NCI-H2029 treated with DMSO at 0.1 percent for 48 hours (cell line): ENCODE measurements at places on chromosomes 5 and 9.

DNA sequence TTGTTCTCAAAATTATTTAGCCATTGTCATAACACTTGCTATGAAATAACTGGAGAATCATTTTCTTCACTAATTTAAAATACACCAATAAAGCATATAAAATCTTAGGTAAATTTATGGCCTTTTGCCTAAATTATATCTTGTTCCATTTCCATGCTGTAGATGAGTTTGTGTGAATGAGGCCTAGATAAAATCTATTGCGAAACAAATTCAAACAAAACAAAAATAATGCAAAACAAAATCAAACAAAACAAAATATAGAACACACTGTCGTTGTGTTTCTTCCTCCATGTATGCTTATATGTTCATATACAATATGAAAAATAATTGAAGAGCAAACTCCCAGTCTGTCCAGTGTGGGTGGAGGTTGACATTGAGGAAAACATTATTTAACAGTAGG, 1020.7 kb downstream of the PTPRD start:
- DNase-seq = no peak

DNA sequence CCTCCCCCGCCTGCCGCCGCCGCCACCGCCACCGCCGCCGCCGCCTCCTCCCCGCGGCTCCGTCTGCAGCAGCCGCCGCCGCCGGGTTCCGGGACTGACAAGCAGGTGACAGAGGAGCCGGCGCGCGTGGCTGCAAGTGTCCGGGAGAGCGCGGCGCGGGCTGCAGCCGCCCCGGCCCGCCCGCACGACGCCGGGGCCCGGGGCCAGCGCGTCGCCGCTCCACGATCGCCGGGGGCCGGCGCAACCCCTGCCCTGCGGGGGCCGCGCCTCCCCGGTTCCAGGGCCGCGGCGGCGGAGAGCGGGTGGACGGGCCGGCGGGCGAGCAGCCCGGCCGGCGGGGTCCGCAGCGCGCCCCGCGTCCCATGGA, 343 bp downstream of the LMX1B start:
- DNase-seq = no peak

DNA sequence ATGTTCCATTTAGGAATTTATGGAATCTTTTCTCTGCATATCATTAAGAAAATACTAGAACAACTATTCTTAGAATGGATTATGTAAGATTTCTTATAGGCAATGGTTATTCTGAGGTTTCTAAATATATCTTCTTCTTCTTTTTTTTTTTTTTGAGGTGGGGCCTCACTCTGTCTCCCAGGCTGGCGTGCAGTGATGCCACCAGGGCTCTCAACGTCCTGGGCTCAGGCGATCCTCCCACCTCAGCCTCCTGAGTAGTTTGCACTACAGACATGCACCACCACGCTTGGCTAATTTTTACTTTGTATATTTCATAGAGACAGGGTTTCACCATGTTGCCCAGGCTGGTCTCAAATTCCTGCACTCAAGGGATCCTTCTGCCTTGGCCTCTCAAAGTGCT, 137.2 kb downstream of the SREK1 start:
- no peak for DNase-seq

DNA sequence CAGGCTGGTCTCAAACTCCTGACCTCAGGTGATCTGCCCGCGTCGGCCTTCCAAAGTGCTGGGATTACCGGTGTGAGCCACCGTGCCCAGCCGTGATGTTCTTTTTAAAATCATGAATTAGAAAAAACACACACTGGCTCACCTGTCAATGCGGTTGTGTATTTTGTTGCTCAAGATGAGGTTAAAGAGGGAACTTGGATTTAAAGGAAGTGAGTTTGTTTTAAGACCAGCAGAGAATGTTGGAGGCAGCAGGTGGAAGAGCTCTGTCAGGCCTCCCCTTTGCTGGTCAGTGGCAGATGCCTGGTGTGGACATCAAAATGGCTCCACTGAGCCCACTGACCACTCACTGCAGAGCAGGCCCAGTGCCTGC, 38.9 kb downstream of the WNK2 start:
- no peak for DNase-seq

DNA sequence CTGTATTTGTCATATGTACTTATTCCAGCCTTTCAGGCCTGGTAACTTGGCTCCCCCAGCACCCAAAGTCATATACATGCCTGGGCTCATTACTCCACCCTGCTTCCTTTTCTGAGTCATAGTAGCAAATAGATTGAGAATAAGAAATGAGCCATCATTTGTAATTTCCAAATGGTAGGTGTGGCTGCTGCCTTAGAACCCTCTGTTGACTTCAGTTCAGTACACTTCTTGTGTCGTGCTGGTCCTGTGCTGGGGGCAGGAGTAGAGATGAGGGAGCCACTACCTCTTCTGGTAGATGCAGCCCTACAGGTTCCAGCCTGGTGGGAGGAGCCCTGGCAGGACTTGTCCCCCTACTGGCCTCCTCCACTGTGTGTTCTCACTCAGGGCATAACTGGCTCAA, 11.1 kb downstream of the GM2A start:
- DNase-seq = no peak

DNA sequence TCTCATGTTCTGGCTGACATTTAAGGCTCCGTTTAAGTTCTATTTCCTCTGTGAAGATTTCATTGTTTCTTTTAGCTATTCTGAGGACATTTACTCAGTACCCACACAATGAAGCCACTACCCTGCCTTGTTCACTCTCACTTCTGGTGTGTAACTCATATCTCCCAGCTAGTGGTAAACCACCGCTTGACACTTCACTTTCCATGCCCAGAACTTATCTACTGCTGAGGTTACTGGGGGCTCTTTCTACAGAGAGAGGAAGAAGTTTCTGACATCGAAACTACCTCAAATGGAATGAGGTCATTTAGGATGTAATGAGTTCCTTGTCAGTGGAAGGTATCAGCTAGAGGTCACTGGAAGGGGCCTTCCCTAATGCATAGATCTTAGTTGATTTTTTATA, 501.5 kb downstream of the DMAC1 start:
- no peak for DNase-seq

- DNase-seq = no peak
Observed at GRCh38 chr9:131104016-131104740, 7.8 kb downstream of the AIF1L start.

- no peak for DNase-seq
Observed at GRCh38 chr5:167453246-167454030, 838.0 kb upstream of the WWC1 start.

DNA sequence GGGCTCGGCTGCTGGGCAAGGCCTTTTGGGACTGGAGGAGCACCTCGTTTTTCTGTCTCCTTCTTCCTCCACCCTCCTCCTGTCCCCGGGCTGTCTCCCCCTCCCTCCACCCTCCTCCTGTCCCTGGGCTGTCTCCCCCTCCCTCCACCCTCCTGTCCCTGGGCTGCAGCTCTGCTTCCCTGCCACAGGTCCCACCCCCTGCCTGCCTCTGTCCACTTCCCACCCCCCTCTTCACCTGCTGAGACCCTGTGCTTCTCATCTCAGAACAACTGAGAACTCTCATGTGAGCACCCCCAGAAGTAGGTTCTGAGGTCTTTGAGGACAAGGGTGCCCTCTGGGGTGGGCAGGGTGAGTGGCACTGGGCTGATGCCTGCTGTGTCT, 5.8 kb upstream of the TOR4A start:
- no peak for DNase-seq

GRCh38 chr9:136631038-136632000, 31.4 kb upstream of the EGFL7 start:
- DNase-seq = peak; percentile 30

GRCh38 chr9:116156621-116157314, 3.2 kb downstream of the PAPPA start:
- peak; percentile 76 for DNase-seq

GRCh38 chr5:126527892-126528291, 67.1 kb downstream of the ALDH7A1 start:
- DNase-seq = no peak

DNA sequence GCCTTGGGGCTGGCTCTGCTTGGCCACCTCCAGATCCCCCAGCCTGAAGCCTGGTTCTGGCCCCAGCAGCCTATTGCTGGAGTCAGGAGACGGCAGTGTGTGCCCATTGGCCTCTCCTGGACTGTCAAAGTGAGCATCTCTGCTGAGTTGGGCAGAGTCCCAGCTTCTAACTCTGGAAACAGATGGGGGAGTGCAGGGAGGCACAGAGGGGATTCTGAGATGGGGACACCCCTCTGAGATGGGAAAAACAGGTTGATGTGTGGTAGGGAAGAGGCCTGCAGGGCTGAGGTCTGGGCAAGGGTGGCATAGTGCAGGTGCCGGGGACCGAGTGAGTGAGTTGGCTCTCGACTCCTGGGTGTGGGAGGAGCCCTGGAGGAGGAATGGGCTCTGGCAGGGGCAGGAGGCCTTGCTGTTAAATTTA, 27.5 kb downstream of the PHF2 start:
- no peak for DNase-seq
